ENCODE measurements at places on chromosomes 3 and 15.

DNA sequence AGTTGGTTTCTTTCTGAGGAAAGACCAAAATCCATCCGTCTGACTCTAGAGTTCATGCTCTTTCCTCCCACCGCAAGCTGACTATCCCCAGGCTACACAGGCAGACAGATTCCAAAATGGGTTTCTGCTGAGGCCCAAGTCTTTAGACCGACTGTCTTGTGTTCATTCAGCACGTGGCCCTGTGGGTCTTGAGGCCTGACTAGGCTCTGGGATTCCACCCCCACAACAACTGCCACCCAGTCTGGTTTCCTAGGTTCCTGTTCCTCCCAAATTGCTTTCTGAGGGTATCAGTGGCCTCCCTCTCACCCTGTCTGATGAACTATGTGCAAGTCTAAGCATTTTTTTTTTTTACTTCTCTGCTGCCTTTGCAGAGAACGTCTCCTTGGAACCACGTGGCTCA, 67.7 kb downstream of the CYP19A1 start:
- DNase-seq: no peak

DNA sequence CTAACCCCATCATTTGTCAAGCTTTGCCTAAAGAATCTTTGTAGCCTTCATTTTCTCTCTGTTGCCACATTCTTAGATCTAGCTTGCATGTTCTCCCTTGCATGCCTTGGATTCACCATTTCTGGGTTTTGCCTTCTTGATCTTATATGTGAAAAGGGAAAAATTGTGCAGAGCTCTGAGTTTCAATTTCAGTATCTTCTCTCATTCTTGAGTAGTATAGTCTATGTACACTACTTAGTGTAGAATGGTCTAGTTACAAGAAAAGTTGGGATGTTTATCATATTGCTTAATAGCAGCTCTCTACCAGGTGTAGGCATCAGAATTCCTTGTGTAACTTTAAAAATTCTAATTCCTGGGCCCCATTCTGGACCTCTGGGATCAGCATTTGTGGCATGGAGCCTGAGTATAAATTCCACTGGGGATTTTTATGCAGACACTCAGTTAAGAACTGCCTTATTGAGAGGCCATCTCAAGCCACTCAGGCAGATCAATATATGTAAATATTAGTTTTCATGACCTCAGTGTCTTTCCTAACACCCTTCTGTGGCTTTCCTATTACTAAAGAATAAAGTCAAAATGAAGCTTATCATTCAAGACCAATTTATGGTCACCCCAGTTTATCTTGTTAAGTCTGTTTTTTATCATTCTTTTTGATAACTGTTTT, 23.4 kb downstream of the GTF2E1 start:
- DNase-seq: no peak

DNA sequence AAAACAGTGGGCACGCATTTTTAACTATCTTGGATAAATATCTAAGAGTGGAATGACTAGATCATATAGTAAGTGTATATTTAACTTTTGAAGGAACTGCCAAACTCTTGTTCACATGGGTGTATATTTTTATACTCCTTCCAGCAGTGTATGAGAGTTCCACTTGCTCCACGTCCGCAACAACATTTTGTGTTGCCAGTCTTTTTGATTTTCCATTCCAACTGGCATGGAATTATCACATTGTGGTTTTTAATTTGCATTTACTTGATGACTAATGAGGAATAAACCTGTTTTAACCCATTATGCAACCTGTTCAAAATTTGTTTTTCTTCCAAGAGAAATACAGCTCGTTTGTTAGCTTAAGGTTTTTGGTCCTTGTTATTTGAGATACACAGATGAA, 51.6 kb downstream of the ZNF621 start:
- no peak for DNase-seq

DNA sequence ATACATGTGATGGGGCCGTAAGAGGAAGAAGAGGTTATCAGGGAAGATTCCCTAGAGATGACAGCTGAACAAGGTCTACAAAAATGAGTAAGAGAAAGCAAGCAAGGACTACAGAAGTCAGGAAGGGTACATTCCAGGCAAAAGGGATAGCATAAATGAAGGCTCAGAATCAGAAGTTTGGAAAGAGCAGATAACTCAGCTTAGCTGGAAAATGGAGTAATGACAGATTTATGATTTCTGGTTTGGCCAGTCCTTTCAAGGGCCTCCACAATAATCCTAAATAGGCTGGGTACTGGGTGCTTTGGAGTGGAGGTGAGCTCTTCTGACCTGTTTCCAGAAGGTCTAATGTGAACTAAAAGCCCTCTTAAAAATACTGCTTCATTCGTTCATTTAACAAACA, 110.7 kb downstream of the MYO5A start:
- DNase-seq: no peak

Data from right forelimb (tissue), 1 donor.